ENCODE measurements at places on chromosomes 3 and 15. TPM values are rescaled to one million over a fixed set of nuclear protein-coding genes. Genes with fewer than 3 reads are reported as not detected.

MUC20 gene
- total RNA-seq, result 0.64 TPM

STAG1 gene
- 10.4 TPM for total RNA-seq

CCDC33 gene
- total RNA-seq, result 6.8 TPM

PPARG gene
- total RNA-seq, result 43.6 TPM

SLC22A14 gene
- total RNA-seq, result 0.05 TPM

RASL12 gene
- 0.13 TPM for total RNA-seq

TBL1XR1 gene
- total RNA-seq, result 19.2 TPM

GDPGP1 gene
- 3.8 TPM for total RNA-seq

GOLGA8G gene
- total RNA-seq, result not detected

MOBP gene
- total RNA-seq, result not detected

NR1I2 gene
- total RNA-seq, result not detected

C15orf39 gene
- 30.9 TPM for total RNA-seq

TMEM212 gene
- total RNA-seq, result not detected

PRSS50 gene
- total RNA-seq, result not detected

CCDC80 gene
- total RNA-seq, result 54.2 TPM

ECE2 gene
- total RNA-seq, result not detected

TIPIN gene
- 21.8 TPM for total RNA-seq

MORC1 gene
- not detected for total RNA-seq

SH2D7 gene
- total RNA-seq, result not detected

APH1B gene
- 23.6 TPM for total RNA-seq
